ENCODE measurements at places on chromosomes 7 and 10.

DNA sequence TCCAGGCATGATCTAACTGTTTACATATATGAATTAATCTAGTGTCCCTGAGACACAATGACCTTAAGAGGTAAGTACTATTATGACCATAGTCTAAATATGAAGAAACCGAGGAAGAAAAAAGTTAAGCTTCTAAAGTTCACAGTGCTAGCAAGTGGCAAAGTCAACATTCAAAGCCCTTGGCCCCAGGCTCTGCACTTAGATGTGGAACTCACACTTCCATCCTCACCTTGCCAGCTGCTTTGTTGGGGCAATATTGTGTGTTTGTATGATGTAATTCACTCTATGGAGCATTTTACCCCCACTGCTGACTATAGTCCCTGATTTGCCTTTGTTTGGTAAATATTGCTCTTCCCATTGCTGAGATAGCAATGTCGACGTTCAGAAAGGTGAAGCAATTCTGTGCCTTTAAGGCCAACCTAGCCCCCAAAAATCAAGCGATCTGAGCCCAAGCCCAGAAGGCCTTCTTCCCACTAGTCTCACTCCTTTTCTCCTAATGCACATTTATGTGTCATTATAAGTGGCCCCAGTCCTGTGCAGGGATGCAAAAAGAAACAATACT is 487.6 kb upstream of the ZMIZ1 start:
- DNase-seq = no peak

DNA sequence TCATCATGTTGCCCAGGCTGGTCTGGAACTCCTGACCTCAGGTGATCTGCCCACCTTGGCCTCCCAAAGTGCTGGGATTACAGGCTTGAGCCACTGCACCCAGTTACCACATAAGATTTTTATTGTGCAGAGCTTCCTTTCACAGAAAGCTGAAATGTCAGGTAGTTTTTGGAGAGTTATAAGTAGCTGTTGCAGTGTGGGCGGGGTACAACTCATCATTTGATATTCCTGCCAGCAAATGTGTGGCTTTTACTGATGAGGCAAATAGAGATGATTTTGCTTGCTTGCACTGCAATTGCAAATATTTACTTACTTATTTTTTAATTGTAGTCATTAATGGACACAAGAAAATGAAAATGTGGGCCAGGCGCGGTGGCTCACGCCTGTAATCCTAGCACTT is 32.4 kb downstream of the NKX2-3 start:
- no peak for DNase-seq

DNA sequence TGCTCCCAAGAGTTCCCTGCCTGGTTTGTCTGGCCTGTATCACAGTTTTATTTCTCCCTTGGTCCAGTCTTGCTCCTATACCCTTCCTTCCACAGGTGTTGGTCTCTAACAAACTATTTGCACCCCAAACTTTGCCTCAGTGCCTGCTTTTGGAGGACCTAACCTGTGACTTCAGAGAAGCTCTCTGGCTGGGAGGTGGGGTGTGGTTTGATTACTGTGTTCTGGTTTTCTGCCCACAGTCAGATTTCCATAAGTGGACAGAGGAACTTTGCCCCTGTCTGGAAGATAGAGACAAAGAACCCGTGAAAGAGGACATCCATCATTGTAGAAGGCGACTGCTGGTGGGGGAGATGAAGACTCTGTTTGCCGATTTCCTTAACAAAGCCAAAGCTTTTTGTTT is 55.8 kb upstream of the TRIL start:
- no peak for DNase-seq

GRCh38 chr7:127900732-127901685 is 130.2 kb downstream of the LRRC4 start:
- no peak for DNase-seq

- no peak for DNase-seq
Observed at GRCh38 chr7:3480197-3480596, 179.1 kb downstream of the SDK1 start.

Data from left lobe of liver (tissue), 2 donors.